Caco-2 (cell line): ENCODE measurements at places on chromosomes 12 and 14. TPM values are rescaled to one million over a fixed set of nuclear protein-coding genes. Genes with fewer than 3 reads are reported as not detected.

DNA sequence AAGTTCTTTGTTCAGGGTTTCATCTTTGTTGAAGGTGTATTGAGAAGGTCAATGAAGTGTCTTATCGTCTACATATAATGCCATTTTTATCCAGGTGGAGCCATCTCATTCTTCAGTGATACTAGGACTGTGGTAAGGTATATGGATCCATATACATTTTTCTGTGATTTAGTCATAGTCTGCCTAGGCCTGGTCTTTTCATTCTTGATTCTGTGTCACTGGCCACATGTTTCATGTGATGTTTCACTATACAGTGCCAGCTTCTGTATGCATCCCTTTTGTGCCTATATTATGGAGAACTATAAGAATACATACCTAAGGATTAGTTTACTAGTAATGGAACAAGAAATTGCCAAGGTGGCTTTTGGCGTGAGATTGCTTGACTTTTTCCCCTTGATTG lies 40.5 kb downstream of the VEZT start:
- no peak for DNase-seq

DNA sequence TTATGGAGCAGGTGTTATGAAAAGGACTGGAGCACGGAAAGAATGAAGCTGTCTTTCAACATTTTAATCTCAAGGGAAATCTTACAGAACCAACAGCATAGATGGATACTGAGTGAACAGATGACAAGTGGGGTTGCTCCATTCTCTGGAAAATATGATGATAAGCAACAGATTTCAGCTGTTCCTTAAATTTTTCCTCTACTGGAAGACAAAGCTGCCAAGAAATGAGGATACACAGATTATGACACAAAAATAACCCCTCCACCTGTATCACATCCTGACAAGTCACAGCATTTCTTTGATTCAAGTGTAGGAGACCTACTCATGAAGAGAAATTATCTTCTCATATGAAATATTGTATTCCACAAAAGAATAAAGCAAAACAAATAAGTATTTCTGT lies 13.0 kb upstream of the TMTC2 start:
- DNase-seq: no peak

GRCh38 chr12:104189915-104190555 lies 25.5 kb upstream of the TXNRD1 start:
- DNase-seq: no peak

TSPAN9 gene
- 45.5 and 49.1 TPM in 2 replicates for total RNA-seq

- no peak for DNase-seq
These were observed 21.9 kb downstream of the HIP1R start for GRCh38 chr12:122856999-122857671.

TAS2R31 gene
- total RNA-seq: 4.3 and 5.7 TPM in 2 replicates

PMCH gene
- total RNA-seq: not detected in 2 replicates

- DNase-seq: no peak
These were observed 26.1 kb downstream of the CEP170B start for GRCh38 chr14:104891121-104891551.

GRCh38 chr12:12892681-12893141 lies 1.3 kb downstream of the GPRC5A start:
- peak; percentile 51 for DNase-seq

RARG gene
- total RNA-seq: 11.8 and 12.9 TPM in 2 replicates

DNA sequence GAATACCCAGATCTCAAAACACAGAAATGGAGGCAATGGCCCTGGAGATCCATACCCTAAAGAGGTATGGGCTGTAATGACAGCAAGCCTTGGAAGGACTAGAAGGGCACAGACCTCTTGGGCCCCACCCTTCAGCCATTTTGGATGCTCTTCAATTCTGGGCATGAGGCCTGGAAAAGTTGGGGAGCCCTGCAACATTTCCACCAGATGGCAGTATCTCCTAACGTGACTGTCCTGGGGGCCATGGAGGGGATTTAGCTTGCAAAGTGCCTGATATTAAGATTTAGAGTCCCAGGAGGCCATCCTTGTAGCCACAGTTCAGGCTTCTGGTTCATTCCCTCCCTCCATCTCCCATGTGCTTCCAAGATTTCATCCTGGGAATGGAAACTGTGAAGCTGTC lies 30.2 kb downstream of the KCNA5 start:
- DNase-seq: peak; percentile 30

DNA sequence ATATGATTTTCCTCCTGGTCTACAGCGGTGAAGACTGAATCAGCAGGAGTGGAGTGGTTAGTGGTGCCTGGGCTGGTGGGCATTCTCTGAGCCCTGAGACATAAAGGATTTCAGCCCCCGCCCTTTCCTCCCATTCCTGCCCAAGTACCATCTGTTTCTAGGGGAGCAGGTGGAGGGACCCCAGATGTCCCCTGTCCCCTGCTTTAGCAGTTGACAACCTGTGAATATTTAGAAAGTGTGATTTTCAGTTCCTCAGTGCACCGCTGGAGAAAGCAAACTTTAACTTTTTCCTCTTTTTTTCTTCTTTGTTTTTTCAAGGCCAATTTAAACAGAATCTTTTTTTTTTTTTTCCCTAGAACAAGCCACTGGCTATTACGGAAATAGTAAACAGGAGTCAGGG lies 163.8 kb upstream of the MYL2 start:
- DNase-seq: no peak

- no peak for DNase-seq
These were observed 554 bp upstream of the DEGS2 start for GRCh38 chr14:100159865-100160533.

GRCh38 chr14:94001501-94002396 lies 4.6 kb downstream of the CCDC197 start:
- DNase-seq: peak; percentile 62

GRCh38 chr12:92028441-92028709 lies 117.3 kb downstream of the BTG1 start:
- DNase-seq: no peak

GRCh38 chr14:30620178-30620577 lies 1.9 kb upstream of the SCFD1 start:
- no peak for DNase-seq

GRCh38 chr12:42260518-42260917 lies 22.5 kb upstream of the YAF2 start:
- no peak for DNase-seq

GRCh38 chr14:79134361-79134760 lies 964.2 kb downstream of the NRXN3 start:
- no peak for DNase-seq

IQSEC3 gene
- total RNA-seq: 0.19 and 0.59 TPM in 2 replicates

RNASE1 gene
- 1.2 and 1.5 TPM in 2 replicates for total RNA-seq

GRCh38 chr14:73269729-73270531 lies 32.6 kb downstream of the PAPLN start:
- no peak for DNase-seq

STXBP6 gene
- total RNA-seq: 32.2 and 35.7 TPM in 2 replicates

MIP gene
- not detected in 2 replicates for total RNA-seq

GRCh38 chr14:54502602-54503001 lies 7.1 kb upstream of the CGRRF1 start:
- DNase-seq: no peak

CACNA1C gene
- total RNA-seq: 0.05 TPM in 1 of 2 replicates, not detected in the other

GRCh38 chr12:71639341-71639760 lies 24.3 kb downstream of the ZFC3H1 start:
- peak; percentile 51 for DNase-seq

- no peak for DNase-seq
These were observed 79.6 kb downstream of the FBXW8 start for GRCh38 chr12:116990329-116990728.

DNA sequence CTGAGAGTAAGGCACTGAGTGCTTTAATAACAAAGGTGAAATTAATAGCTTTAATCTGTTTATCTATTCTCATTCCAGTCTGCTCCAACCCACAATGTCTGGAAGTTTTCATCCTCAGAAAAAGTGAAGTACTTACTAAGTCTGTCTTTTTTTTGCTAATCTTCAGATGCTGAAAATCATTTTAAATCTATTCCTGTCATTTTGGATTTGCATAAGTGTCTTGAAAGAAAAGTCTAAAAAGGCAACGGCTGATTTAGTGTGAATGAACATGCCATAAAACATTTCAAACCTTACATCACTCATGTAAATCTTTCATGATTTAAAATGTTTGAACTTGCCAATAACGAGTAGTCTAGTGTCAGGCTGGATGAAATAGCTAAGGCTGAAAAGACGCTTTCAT lies 685.6 kb downstream of the RPS29 start:
- DNase-seq: no peak

OR4E2 gene
- not detected in 2 replicates for total RNA-seq
